ENCODE measurements at places on chromosomes 1 and 21.

DNA sequence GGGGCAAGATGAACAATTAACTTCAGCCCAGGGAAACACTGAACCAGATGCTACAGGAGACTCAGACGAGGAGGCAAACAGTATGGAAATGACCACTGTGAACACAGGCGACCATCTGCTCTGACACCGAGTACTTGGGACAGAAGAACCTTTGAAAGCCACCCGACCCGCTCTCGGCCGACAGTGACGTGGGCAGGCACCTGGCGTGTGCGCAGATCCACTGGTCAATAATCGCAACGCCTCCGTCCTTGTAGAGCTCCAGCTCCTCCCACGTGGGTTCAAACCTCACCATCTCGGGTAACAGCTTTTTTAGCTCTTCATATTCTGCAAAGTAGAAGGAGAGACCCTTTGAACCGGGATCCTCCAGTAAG lies 20.3 kb downstream of the POFUT2 start:
- DNase-seq = no peak

DNA sequence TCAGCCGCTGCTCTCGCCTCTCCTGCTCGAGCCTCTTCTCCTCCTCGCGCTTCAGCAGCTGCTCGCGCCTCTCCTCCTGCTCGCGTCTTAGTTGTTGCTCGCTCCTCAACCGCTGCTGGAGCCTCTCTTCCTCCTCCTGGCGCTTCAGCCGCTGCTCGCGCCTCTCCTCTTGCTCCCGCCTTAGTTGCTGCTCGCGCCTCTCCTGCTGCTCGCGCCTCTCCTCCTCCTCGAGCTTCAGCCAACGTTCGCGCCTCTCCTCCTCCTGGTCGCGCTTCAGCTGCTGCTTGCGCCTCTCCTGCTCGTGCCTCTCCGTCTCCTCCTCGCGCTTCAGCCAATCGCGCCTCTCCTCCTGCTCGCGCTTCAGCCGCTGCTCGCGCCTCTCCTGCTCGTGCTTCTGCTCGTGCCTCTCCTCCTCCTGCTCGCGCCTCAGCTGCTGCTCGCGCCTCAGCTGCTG lies 3.7 kb downstream of the TCHH start:
- DNase-seq = no peak

- no peak for DNase-seq
Measured at GRCh38 chr21:28617300-28617699, 375.4 kb downstream of the LTN1 start.

- no peak for DNase-seq
Measured at GRCh38 chr1:57711326-57711725, 287.5 kb upstream of the DAB1 start.

- DNase-seq = no peak
Measured at GRCh38 chr1:80359666-80360065, 1353.1 kb upstream of the ADGRL4 start.

GRCh38 chr1:21292984-21293536 lies 2.8 kb upstream of the ECE1 start:
- no peak for DNase-seq

- DNase-seq = no peak
Measured at GRCh38 chr1:13513063-13513894, 524 bp downstream of the LRRC38 start.

DNA sequence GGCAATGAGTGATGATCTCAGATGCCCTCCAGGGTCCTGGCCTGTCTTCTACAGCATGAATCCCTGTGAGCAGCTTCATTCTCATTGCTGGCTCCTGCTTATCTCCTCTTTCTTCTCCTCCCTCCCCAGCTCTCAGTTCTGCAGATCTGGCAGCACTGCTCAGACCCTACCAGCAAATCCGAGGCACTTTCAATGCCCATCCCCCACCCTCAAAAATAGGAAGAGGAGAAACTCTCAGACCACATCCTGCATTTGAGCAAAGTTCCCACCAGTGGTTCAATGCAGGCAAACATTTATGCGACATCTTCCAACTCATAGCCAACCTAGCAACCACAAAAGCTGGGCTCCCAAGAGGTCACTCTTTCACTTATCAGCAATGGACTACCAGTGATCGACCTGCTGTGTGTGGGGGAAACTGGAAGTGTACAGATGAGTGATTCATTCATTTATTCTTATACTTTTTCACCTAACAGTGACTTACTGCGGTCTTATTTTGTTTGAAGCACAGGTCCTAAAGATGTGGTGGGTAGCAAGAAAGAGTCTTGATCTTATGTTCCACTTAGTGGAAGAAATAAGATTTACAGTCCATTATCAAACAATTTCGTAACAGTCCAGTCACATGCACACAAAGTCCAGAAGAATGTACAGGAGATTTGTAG lies 5.8 kb upstream of the CHI3L2 start:
- no peak for DNase-seq

DNA sequence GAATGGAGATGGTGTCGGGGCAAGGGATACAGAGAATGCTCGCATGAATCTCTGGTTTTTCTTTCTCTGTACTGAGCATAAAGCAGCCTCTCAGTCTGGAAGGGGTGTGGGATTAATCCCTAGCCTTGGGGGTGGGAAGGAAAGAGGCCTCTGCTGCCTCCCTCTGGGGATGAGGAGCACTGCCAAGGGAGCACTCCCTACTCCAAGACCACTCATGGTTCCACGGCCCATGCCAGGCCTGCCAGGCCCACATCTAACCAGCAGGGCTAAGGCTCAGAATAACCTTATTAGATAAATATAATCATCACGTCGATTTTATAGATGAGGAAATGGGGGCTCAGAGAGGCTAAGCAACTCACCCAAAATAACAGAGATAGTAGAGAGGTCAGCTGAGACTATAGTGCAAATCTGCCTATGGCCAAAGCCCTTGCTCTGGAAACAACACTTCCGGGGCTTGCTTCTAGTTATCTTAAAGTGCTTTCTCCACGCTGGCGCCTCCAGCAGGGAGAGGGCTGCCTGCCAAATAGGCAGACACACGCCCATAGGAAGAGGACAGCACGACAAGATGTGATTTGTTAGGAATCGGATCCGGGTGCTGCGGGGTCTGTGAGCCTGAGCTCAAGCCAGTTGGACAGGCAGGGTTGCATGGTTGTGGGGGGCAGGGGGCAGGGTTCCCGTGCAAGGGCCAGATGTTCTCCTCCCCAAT lies 522 bp downstream of the TEX35 start:
- DNase-seq = no peak

GRCh38 chr1:14313731-14314431 lies 284.6 kb upstream of the KAZN start:
- no peak for DNase-seq

- peak; percentile 9 for DNase-seq
Measured at GRCh38 chr1:65309304-65310077, at the start of gene DNAJC6. TSS of gene DNAJC6 (plus strand) at chr1:65309543. CDS start at chr1:65309746, 203 bp downstream.

GRCh38 chr1:214332946-214333798 lies 52.2 kb downstream of the SMYD2 start:
- no peak for DNase-seq

- no peak for DNase-seq
Measured at GRCh38 chr1:229508823-229509337, 739 bp upstream of the NUP133 start.

- DNase-seq = no peak
Measured at GRCh38 chr1:92995441-92996430, 34.5 kb upstream of the DIPK1A start.

- DNase-seq = no peak
Measured at GRCh38 chr1:157403203-157403602, 149.1 kb downstream of the FCRL5 start.

DNA sequence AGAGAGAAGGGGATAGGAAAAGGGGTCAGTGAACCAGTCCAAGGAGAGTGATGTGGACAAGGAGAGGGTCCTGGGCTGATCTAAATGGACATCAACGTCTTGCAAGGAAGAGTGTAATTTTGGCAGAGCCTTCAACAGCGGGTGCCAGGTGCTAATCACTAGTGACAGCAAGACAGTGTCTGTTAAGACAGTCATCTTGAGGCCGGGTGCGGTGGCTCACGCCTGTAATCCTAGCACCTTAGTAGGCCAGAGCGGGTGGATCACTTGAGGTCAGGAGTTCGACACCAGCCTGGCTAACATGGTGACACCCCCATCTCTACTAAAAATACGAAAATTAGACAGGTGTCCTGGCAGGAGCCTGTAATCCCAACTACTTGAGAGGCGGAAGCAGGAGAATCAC lies 12.2 kb upstream of the PADI6 start:
- no peak for DNase-seq

GRCh38 chr1:62508187-62508758 lies 71.4 kb downstream of the USP1 start:
- DNase-seq = peak; percentile 16

All from BJ (cell line).